ENCODE measurements at places on chromosomes 4 and X.
A peak's percentile ranks its signal among the peaks of the same experiment; 100 is the strongest.

DNA sequence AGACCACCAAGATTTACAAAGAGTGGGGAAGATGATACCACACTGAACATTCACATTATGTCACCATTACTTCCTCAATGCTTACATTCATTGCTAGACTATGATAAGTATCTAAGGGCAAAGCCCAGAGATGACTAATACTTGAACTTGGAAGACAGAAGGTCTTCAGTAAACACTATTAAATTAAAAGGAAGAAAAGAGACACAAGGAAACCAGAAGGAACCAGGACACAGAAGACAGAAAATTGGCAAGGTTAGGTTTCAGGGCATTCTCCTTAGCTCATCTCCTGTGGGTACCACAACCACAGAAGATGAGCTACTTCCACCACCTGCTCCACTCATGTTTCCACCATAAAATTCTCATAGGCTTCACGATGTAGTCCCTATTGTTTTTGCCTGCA is 64.9 kb downstream of the NLGN4X start:
- no peak for DNase-seq

DNA sequence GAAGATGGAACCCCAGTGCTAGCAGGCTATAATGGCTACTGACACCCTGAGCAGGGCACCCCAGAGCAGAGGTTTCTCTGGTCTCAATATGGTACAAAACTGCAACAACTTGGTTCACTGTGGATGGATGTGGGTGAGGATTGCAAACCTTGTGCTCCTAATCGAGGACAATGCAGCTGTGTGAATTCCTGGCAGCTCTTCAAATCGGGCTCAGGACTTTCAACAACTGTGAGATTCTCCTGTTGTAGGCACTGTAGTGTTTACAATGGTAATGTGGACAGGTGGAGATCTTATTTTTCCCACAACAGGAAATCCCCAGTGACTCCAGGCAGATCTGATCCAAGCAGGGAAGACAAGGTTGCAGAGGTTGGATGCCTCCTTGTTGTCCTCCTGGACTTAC is 101.5 kb downstream of the RCHY1 start:
- no peak for DNase-seq

GRCh38 chr4:22391551-22391950 is 124.3 kb downstream of the ADGRA3 start:
- DNase-seq = no peak

DNA sequence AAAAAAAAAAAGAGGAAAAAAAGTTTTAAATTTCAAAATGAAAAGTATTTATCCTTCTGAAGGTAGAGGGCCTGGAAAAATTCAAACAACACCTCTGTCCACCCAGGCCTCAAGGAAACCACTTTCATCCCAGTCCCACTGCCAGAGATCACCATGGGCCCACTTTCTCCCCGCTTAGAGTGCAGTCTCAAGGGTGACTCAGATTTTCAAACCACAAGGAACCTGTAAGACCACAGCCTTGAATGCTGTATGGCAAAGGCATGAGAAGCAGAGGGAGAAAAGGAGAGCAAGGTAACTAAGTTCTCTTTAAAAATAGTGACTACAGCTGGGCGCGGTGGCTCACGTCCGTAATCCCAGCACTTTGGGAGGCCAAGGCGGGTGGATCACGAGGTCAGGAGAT is 87.9 kb upstream of the PACRGL start:
- DNase-seq = no peak

DNA sequence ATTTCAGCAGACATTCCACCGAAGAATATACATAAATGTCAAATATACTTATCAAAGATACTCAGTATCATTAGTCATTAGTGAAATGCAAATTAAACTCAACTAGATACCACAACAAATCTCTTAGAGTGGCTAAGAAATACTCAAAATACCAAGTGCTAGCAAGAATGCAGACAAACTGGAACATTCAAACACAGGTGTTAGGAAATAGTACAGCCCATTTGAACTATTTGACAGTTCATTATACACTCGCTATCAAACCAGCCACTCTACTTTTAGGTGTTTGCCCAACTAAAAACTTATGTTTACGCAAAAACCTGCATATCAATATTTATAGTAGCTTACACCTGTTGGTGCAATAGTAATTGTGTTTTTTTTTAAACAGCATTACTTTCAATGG is 8.8 kb downstream of the ADAM29 start:
- no peak for DNase-seq

DNA sequence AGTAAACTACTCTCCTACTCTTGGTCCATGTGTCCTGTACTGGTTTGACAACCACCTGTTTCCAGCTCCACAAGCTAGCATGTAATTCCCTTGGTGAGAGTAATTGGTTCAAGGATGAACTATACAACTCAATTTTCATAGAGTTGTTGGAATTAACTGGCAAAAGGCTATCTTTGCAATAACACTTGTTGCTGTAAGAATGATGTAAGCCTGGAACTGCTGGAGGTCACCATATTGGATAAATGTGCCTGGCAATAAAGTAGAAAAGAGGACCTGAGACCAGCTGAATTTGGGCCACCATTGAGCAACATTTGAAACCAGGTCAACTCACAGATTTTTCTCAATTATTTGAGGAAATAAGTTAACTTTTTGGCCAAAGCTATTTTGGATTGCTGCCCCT is 175.5 kb downstream of the CAMK2D start:
- DNase-seq = peak; percentile 30

DNA sequence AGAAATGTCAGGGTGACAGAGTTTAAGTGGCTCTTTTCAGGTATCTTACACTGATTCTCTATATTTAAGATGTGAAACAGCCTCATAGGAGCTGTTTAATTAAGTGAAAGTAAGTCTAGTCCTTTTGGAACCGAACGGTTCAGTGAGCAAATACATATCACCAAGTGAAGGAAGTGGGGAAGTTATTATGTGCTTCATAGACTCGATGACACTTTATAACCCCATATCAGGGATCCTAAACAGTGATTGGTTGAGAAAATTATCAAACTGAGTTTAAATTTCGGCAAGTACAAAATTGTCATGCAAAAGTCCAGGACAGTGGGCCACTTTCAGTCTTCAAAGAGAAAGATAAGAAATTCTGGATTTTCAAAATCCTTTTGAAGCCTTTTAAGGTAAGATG is at the start of gene DSPP:
Gene DSPP, plus strand, starts transcription at position 301 of the 400 bp plus-strand sequence. CDS start 2,380 bp downstream, outside the sequence.
- DNase-seq = no peak
